ENCODE measurements at places on chromosomes 2 and 18.

DNA sequence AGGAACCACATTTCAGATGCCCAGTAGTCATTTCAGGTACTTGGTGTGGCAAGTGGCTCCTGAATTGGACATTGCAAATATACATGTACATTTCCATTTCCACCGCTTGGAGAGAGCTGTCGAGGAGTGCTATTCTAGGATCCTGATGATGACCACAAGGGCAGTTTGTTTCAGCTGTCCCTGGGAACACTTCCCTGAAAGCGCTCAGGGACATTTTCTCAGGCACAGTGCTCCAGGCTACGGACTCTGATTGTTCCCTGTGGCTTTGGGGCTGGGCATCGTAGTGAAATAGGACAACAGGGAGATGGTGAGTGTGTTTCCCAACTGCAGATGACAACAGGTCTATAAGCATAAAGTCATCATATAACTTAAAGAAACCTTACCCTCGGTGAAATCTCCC lies 3.1 kb downstream of the DBI start:
- no peak for DNase-seq

- DNase-seq: no peak
Measured at GRCh38 chr18:39946623-39947061, 2008.4 kb upstream of the PIK3C3 start.

GRCh38 chr18:24809173-24809950 lies 348.9 kb downstream of the HRH4 start:
- no peak for DNase-seq

DNA sequence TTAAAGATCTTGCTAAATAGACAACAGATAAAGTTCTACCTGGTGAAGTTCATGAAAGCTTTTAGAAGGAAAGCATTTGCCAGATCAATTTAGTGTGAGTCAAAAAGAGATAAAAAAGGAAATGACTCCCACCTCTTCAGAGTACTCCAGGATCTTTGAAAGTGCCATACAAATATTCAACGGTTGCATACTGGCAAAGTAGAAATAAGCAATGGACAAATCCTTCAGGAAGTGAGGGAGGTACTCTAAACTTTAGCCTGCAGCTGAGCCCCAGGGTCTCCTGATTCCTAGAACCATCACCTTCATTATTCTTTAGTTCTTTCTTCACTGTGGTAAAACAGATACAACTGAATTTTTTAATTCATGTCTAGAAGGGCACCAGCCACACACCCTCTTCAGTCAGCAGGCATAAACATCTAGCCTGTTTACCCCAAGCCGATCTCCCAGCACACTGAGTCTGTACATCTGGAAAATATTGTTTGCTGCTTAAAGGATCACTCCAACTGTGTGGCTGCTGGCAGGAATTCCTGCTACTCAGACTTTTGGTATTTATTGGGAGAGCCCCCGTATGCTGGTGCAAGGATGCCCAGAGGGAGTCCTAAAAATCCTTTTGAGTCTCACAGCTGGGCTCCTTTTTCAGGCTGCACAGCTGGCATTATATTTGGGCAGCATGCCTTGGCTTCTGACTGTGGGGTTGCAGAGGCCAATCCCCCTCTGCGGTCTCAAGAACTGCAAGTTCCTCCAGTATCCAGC lies 72.3 kb upstream of the SESTD1 start:
- DNase-seq: no peak

DNA sequence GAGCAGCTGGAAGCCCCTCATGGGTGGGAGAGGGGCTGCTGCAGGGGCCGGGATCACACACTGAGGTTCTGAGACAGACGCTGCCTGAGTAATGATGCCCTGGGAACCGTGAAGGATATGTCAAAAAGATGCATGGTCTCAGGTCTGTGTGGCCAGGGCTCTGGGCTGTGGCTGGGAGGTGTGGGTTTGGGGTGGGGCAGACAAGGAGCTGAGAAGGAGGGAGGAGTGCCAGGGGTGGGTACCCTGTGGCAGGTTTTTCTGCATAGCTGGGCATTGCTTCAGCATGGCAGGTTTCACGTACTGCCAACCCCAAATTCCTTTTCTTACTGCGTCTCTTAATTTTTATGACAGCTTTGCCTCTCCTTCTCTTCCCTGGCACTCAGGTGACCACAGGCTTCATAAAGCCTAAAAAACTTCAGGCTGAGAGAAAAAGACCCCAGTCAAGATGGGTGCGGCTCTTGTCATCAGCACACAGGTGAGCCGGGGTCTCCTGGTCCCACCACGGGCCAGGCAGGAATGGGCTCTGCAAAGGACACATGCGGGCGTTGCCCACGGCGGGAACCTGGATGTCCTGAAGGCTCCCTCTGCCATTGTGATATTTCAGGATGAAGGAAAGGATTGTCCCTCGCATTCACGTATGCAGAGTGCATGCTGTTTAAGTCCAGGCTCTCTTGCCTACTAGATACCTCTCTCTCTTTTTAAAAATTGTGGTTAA lies 18.0 kb downstream of the MALL start:
- no peak for DNase-seq

GRCh38 chr18:78080081-78080480 lies 830.4 kb downstream of the GALR1 start:
- DNase-seq: no peak

- no peak for DNase-seq
Measured at GRCh38 chr2:241216211-241216761, 27.8 kb downstream of the ANO7 start.

DNA sequence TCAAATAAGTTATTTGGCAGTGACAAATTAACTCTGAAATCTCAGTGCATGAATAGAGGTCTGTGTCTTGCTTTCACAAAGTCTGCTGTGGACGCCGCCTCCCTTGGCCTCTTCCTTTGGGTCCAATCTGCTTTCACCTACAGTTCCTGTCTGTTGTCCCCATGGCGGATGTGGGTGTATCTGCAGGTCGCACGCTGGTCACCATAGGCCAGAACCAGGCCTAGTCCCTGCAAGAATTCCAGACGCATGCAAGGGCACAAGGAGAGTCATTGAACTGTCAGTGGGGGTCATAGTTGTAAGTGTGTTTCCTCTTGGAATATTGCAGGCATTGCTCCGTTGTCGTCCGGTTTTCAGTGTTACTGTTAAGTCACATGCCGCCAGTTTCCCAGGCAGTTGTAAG lies 7.4 kb downstream of the SOCS6 start:
- DNase-seq: no peak
